ENCODE measurements at places on chromosomes 11 and 22. TPM values are rescaled to one million over a fixed set of nuclear protein-coding genes. Genes with fewer than 3 reads are reported as not detected.

DNA sequence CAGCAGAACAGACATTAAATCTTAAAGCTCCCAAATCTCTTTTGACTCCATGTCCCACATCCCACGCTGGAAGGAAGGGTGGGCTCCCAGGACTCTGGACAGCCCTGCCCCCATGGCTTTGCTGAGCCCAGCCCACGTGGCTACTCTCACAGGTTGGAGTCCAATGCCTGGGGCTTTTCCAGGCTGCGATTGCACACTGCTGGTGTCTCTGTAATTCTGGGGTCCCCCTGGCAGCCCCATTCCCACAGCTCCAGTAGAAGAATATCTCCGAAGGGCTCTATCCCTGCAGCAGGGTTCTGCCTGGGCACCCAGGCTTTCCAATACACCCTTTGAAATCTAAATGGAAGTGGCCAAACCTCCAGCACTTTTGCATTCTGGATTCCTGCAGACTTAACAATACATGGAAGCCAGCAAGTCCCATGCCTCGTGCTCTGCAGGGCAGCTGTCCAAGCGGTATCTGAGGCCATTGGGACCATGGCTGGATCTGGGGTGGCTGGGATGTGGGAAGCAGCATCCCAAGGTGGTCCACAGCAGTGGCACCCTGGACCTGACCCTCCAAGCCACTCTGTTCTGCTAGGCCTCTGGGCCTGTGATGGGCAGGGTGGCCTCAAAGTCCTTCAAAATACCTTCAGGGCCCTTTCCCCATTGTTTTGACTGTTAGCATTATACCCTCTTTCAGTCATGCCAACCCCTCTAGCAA, 47.9 kb upstream of the TH start:
- H3K27ac ChIP-seq, result no peak overlapping the region
- H3K36me3 ChIP-seq, result no peaks in the 10 kb centered on the region
- no peak overlapping the region for H3K4me3 ChIP-seq
- peaks cover under 1% of the 10 kb centered on the region for H3K4me1 ChIP-seq
- DNase-seq, result no peak
- H3K27me3 ChIP-seq, result no peaks in the 10 kb centered on the region

GRCh38 chr22:23067691-23068090, 2.6 kb upstream of the GNAZ start:
- no peaks in the 10 kb centered on the region for H3K36me3 ChIP-seq
- no peaks in the 10 kb centered on the region for H3K4me1 ChIP-seq
- H3K27ac ChIP-seq, result no peak overlapping the region
- no peak overlapping the region for H3K4me3 ChIP-seq
- DNase-seq, result no peak
- no peaks in the 10 kb centered on the region for H3K27me3 ChIP-seq

- H3K4me1 ChIP-seq, result no peaks in the 10 kb centered on the region
- H3K27me3 ChIP-seq, result no peaks in the 10 kb centered on the region
- no peak overlapping the region for H3K27ac ChIP-seq
- no peak overlapping the region for H3K4me3 ChIP-seq
- H3K36me3 ChIP-seq, result no peaks in the 10 kb centered on the region
- no peak for DNase-seq
Observed at GRCh38 chr11:111585371-111585770, 16.9 kb upstream of the SIK2 start.

DNA sequence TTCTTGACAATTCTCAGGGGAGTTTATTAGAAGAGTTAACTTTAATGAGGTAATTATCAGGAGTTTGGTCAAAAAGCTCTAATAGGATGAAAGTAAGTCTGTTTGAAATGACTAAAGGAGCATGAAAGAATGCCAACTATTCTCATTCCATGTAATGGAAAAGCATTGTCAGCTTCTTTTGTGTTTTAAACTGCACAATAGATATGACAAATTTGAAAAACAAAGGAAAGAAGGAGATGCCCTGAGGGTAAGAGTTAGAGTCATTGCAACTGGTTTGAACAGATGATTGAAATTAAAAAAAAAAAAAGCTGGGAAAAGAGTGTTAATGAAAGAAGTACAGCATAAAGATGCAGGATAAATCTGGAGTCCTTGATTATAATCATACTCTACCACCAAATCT, 296.8 kb upstream of the FOLH1 start:
- H3K4me3 ChIP-seq, result no peak overlapping the region
- H3K4me1 ChIP-seq, result no peaks in the 10 kb centered on the region
- DNase-seq, result no peak
- H3K36me3 ChIP-seq, result no peaks in the 10 kb centered on the region
- no peaks in the 10 kb centered on the region for H3K27me3 ChIP-seq

DNA sequence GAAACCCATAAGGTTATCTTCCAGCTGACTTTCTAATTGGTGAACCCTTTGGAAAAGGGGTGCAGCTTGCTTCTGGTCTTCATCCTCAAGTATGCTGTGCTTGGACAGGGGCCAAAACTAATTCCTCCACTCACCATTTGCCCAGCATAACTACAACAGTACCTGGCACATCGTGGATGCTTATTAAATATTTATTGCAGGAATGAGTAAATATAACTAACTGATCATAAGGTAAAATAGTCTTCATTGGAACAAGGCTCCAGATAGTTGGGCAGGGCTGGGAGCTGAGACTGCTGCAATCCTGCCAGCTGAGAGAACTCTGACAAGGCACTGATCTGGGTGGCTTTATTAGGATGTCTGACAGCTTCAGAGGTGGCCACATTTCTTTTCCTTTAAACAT, 2.4 kb upstream of the SIDT2 start:
- H3K36me3 ChIP-seq, result no peaks in the 10 kb centered on the region
- H3K4me3 ChIP-seq, result no peak overlapping the region
- H3K4me1 ChIP-seq, result peaks cover 18% of the 10 kb centered on the region
- no peak for DNase-seq

DNA sequence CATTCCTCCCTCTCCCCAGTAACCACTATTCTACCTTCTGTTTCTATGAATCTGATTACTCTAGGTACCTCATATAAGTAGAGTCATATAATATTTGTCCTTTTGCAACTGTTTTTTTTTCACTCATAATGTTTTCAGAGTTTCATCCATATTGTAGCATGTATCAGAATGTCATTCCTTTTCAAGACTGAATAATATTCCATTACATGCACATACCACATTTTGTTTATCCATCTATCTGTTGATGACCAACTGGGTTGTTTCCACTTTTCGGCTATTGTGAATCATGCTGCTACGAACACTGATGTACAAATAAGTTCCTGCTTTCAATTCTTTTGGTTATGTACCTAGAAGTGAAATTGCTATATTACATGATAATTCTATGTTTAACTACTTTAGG, 40.7 kb downstream of the MRE11 start:
- DNase-seq, result no peak
- H3K27me3 ChIP-seq, result no peaks in the 10 kb centered on the region
- H3K4me3 ChIP-seq, result no peak overlapping the region

GRCh38 chr11:79259800-79260199, 181.0 kb downstream of the TENM4 start:
- peaks cover 2% of the 10 kb centered on the region for H3K27me3 ChIP-seq
- no peak for DNase-seq
- no peak overlapping the region for H3K4me3 ChIP-seq
- no peaks in the 10 kb centered on the region for H3K36me3 ChIP-seq
- H3K4me1 ChIP-seq, result peaks cover 7% of the 10 kb centered on the region
- no peak overlapping the region for H3K27ac ChIP-seq

DNA sequence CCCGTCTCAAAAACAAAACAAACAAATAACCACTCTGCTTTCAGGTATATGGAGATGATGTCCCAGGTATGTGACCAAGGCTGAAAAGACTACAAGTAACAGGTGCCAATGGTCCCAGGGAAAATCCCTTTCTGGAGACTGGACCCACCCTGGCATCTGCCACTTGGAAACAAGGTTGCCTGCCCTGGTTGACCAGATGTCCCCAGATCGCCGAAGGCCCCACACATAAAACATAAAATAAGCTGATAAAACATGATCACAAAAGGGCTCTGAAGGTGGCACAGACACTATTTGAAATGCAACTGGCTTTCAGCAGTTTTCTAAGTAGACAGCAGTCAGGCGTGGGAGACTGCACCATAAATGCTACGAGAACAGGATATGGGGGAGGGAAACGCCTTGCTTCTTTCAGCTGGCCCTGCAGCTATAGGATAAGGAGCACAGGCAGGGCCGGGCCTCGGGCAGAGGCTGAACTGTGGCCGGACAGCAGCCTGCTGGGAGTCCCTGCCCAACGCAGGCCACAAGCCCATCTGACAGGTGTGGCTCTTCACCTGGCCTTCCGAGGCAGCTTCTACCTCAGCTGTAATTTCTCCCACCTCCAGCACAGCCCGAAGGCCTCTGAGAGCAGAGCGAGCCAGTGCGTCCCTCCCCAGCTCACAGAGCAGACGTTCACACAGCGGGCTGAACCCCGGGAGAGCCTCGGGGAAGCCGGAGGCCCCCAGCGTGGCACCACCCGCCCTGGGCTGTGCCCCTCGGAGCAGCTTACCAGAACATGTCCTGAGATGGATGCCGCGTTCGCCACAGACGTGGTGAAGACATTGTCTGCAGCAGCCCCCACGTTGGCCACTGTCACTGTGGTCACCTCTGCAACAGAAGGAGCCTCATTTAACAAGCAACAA, 4.0 kb downstream of the DEAF1 start:
- peaks cover 4% of the 10 kb centered on the region for H3K36me3 ChIP-seq
- H3K4me1 ChIP-seq, result peaks cover 9% of the 10 kb centered on the region
- H3K27me3 ChIP-seq, result no peaks in the 10 kb centered on the region
- H3K27ac ChIP-seq, result no peak overlapping the region
- no peak overlapping the region for H3K4me3 ChIP-seq

GRCh38 chr11:95360377-95361075, 129.5 kb upstream of the SESN3 start:
- no peak overlapping the region for H3K4me3 ChIP-seq
- no peak overlapping the region for H3K27ac ChIP-seq
- no peaks in the 10 kb centered on the region for H3K27me3 ChIP-seq
- H3K36me3 ChIP-seq, result no peaks in the 10 kb centered on the region
- no peak for DNase-seq

RFPL1 gene
- total RNA-seq, result not detected

ZNF214 gene
- 14.1 TPM for total RNA-seq

GAL3ST1 gene
- 3.5 TPM for total RNA-seq

NRXN2 gene
- total RNA-seq, result 1.7 TPM

SMTNL1 gene
- total RNA-seq, result not detected
